ENCODE measurements at places on chromosomes 5 and 9.
A peak's percentile ranks its signal among the peaks of the same experiment; 100 is the strongest.

GRCh38 chr9:121895358-121895757 is 197.8 kb downstream of the TTLL11 start:
- no peak for DNase-seq

GRCh38 chr5:110854200-110854599 is 115.4 kb downstream of the SLC25A46 start:
- DNase-seq, result no peak

DNA sequence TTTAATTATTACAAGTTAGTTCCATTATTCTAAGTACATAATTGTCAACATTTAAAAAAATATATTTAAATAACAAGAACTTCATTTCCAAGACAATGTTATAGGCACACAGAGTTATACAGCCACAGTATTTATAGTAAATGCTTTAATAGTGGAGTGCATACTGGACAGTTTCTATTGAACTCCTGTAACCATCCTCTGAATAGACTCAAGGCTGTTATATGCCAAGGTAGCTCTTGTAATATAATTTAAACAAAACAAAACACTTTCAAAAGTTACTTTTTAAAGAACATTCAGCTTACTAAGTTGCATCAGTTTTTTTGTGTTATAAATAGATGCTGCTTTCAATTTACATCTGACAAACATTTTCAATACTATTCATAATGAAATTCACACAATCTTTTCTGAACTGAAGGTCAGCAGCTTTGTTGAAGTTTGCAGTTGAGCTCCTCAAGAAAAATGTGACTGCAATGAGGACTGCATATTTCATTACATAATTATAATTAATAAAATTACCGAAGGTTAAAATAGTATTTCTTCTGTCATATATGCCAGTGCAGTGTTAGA is 549.9 kb upstream of the CYLC2 start:
- DNase-seq, result no peak

GRCh38 chr5:158780656-158781237 is 319.0 kb downstream of the EBF1 start:
- DNase-seq, result no peak

DNA sequence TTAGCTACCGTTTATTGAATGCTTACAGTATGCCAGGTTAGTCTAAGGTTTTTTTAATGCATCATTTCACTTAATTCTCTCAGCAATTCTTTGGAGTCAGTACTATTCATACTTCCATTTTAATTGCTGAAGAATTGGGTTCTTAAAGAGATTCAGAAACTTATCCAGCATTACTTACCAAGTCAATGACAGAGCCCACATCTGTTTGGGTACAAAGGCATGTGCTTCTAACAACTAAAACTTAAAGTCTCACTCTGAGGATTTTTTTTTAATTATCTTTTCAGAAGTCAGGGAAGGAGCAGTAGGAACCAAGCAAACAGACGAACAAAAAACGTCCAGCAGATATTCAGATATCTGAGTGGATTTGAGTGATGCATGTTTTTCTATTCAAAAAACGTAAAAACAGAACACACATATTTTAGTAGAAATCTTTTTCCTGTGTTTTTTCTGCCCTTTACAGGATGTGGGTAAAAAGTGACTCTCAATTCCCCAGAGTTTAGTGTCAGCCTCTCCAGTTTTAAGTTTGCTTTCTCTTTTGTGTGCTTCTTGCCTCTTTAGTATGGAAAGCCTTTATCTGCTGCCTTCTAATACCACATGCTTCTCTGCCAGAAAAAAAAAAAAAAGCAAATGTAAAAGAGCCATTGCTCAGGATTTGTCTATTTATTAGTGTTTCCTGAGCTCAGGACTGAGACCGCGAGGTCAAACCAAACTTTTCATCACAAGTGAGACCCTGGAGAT is 118.0 kb downstream of the PRKACG start:
- DNase-seq, result no peak

DNA sequence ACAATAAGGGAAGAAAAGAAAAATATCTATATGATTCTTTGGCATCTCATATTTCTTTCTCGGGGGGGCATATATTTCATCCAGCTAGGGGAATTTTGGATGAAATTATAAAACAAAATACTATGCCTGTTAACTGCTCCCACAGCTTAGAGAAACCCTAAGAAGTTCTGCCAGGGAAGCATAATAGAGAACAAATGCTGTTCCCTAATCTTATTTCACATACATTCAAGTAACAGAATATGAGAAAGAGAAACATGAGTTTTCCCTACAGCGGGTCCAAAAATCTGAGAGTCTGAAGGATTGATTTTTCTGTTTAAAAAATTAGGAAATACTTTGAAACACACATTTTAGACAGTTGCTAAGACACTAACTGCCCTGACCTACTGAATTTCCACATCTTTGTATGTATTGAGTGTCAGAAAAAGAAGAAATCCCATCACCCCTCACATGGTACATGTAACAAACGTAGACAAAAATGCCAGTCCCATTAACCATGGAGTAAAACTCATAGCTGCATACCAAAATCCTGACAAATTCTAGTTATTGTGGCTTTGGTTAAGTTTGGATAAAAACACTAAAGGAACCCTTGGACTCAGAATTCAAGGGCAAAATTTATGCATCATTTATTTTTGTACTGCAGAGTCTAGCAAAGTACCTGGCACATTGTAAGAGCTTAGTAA is 620.2 kb upstream of the DMAC1 start:
- no peak for DNase-seq

- no peak for DNase-seq
Measured at GRCh38 chr9:123929177-123929869, 603 bp downstream of the DENND1A start.

DNA sequence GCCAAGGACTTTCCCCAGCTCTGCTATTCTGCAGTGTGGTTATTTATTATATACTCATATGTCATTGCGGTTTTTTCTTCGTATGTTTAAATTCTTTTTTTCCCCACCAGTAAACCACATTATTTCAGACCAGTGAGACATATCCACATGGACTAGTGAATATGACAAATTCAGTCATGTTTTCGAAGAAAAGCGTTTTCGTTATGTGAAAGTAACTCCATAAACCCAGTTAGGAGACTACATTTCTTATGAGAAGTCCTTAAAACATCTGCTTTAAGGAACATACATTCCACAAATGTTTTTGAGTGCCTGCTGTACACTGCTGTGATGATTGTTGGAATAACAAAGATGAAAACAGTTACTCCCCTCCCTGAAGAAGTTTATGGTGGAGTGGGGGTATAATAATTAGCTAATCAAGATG is 591.8 kb upstream of the CLINT1 start:
- no peak for DNase-seq

DNA sequence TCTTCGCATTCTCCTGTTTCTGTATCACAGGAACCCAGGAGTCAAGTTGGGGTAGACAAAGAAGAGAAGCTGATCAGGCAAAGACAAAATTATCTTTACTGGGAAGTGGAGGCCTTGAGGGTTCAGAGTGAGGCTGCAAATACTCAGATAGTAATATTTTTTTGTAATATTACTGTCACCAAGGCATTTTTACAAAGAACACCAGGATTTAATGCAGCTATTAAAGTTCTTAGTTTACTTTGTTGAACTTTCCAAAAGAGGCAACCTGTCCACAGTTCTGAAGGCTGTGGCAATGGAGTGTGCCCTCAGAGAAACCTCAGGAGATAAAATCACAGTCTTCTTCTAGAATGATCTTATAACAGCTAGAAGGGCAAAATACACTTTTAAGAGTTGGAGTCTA is 74.9 kb downstream of the PGM5 start:
- DNase-seq, result no peak

DNA sequence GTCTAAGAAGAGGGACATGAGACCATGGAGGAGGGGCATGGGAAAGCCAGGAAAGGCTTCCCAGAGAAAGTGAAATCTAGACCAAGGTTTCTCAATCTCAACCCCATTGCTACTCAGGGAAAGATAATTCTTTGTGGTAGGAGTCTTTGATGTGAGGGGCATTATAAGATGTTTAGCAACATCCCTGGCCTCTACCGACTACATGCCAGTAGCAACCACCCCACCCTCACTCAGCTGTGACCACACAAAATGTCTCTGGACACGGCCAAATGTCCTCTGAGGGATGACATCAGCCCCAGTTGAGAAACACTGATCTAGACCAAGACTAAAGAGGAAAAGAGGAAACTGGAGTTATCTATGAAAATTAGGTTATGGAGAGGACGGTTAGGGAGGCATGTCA is 298.5 kb upstream of the KIF2A start:
- no peak for DNase-seq

GRCh38 chr5:58912116-58912515 is 329.2 kb downstream of the RAB3C start:
- DNase-seq, result no peak

DNA sequence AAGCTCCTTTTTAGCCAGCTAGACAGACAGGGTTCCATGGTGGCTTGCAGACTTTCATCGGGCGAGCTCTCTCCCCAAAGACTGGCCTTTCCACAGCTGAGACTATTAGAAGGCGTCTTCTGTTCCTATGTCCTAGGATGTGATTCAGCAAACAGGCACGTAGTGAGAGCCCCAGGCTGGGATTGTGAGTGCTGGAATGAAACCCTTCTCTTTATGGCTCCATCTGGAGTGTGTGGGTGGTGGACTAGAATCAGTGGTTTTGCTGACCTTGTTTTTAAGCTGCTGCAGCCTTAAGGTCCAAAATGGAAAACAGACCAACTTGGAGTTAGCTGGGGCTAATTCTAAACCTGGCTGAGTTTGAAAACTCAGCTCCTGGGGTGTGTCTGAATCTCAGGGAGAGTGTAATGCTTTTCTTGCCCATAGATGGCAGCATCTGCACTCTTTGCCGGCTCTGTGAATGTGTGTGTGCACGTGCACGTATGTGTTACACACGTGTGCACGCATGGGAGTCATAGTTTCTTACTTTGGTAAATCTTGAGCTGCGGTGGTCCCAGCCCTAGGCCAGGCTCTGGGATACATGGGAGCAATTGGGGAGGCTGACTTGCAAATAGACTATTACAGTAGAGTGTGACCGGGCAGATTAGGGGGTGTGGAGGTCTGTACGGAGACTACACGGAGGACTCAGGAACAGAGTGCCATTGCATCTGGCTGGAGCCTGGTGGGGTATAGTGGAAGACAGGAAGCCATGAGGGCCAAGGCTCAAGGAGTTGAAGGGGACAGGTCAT is 10.7 kb downstream of the GSN start:
- peak; percentile 58 for DNase-seq

GRCh38 chr5:138011991-138012390 is 20.9 kb downstream of the FAM13B start:
- no peak for DNase-seq

- no peak for DNase-seq
Measured at GRCh38 chr9:112233769-112234168, 58.7 kb upstream of the SUSD1 start.

GRCh38 chr5:155783791-155784190 is 543.2 kb upstream of the SGCD start:
- no peak for DNase-seq

DNA sequence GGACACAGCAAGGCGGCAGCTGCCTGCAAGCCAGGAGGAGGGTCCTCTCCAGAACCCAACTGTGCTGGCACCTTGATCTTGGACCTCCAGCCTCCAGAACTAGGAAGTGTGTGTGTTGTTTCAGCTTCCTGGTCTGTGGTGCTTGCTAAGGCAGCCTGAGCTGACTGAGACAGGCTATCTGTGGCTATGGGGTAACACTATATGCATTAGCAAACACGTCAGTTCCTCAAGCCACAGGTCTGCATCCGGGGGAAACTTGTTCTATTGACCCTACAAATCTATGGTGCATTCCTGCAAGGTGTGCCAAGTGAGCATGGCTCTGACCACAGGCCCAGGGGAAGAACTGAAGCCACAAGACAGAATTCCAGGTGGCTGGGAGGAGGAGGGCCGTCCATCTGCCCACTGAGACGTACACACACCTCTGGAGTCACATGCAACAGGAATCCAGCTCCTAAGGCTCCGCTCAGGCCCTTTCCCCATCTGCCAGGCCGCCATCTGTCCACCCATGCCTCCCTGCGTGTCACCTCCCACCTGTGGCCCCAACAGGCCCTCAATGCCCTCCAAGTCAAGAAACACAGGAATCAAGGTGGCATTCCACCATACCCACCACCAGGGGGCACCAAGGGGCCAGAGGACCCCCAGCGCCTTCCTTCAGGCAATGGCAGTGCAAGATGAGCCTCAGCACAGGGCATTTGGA is 174.9 kb downstream of the ROR2 start:
- DNase-seq, result peak; percentile 89

GRCh38 chr5:32831624-32832023 is 120.5 kb downstream of the NPR3 start:
- no peak for DNase-seq

DNA sequence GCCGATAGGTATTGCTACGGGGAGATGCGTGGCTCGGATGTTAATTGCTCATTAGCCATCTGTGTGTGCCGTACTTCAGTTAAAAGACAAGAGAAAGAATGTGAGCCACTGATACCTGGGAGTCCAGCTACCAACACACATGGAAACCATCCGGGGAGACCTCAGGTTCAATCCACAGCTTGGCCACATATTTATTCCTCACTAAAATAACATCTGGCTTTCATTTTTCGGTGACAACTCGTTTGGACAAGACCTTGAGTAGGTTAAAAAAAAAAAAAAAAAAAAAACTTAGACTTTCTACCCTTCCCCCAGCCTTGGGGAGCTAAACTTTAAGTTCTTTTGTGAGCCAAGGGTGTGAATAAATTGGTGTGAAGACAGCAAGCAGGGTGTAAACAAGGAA is 84.1 kb downstream of the SLIT3 start:
- DNase-seq, result no peak

- peak; percentile 57 for DNase-seq
Measured at GRCh38 chr5:33470544-33470943, 29.8 kb downstream of the TARS1 start.

Measured in stomach (tissue), 19 donors.